ENCODE measurements at places on chromosomes 6 and 20. TPM values are rescaled to one million over a fixed set of nuclear protein-coding genes. Genes with fewer than 3 reads are reported as not detected.

The HLA-DRB5 gene
- not detected for total RNA-seq

The FNDC1 gene
- 0.14 TPM for total RNA-seq

The NKX2-4 gene
- total RNA-seq: not detected

The BTN1A1 gene
- total RNA-seq: not detected

The MAS1 gene
- 0.09 TPM for total RNA-seq

The CAPN11 gene
- total RNA-seq: 0.09 TPM

The ZFP57 gene
- total RNA-seq: not detected

The CD109 gene
- total RNA-seq: 18.6 TPM

The WFDC5 gene
- not detected for total RNA-seq

The MYBL2 gene
- 0.71 TPM for total RNA-seq

The BPHL gene
- 12.5 TPM for total RNA-seq

The OR2J3 gene
- not detected for total RNA-seq

The SOX18 gene
- not detected for total RNA-seq

The ZNF292 gene
- total RNA-seq: 20.2 TPM

The PEX7 gene
- 7.3 TPM for total RNA-seq

The MED23 gene
- total RNA-seq: 23.2 TPM

The LAMA5 gene
- 18.0 TPM for total RNA-seq

All from smooth muscle cell of bladder (primary cell).